ENCODE measurements at places on chromosomes 12 and 14. TPM values are rescaled to one million over a fixed set of nuclear protein-coding genes. Genes with fewer than 3 reads are reported as not detected.

GRCh38 chr12:22066310-22066709 is 20.3 kb downstream of the CMAS start:
- no peak overlapping the region for H3K4me3 ChIP-seq
- no peak overlapping the region for H3K27ac ChIP-seq
- H3K27me3 ChIP-seq: no peaks in the 10 kb centered on the region
- no peak for DNase-seq
- no peaks in the 10 kb centered on the region for H3K4me1 ChIP-seq
- peaks cover 26% of the 10 kb centered on the region for H3K36me3 ChIP-seq

ANO4 gene
- polyA plus RNA-seq: 0.14 TPM

DNA sequence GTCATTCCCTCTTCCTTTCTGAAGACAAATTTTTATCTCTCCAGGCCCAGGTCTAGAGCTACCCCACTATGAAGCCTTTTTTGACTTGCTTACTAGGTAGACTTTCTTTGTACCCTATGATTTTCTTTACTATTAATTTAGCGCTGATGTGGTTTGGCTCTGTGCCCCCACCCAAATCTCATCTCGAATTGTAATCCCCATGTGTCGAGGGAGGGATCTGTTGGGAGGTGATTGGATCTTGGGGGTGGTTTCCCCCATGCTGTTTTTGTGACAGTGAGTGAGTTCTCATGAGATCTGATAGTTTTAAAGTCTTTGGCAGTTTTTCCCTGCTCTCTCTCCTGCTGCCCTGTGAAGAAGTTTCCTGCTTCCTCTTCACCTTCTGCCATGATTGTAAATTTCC is 118.1 kb downstream of the SLC38A1 start:
- DNase-seq: no peak
- no peak overlapping the region for H3K4me3 ChIP-seq
- no peaks in the 10 kb centered on the region for H3K27me3 ChIP-seq
- no peaks in the 10 kb centered on the region for H3K4me1 ChIP-seq
- no peak overlapping the region for H3K27ac ChIP-seq

DNA sequence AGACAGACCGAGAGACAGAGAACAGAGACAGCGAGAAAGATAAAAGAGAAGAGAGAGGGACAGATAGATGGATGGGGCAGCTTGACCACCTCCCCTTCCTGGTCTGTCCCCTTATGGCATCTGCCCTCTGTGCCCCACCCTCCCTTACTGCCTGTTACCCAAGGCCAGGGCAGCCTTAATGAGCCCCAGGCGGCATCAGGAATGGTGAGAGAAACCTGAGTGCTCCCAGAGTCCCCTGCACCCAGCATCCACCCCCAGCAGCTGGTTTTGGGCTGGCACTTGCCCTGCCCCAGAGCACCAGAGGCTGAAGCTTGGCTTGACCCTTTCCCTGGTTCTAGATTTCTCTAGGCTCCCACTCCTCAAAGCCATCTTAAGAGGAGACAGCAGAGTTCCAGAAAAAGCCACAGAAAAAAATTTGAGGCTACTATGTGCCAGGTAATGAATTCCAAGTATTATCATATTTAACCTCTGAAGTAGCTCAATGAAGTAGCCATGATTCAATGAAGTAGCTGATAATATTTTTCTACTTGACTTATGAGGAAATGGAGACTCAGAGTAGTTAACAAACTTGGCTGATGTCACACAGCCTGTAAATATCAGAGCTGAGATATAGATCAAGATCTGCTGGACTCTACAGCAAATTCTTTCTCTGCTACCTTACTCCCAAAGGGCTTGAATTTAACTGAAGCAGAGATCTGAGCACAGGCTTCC is 2.0 kb upstream of the ZNF385A start:
- H3K4me1 ChIP-seq: no peaks in the 10 kb centered on the region
- DNase-seq: no peak
- no peak overlapping the region for H3K27ac ChIP-seq
- no peaks in the 10 kb centered on the region for H3K36me3 ChIP-seq
- H3K27me3 ChIP-seq: no peaks in the 10 kb centered on the region

- DNase-seq: no peak
- no peaks in the 10 kb centered on the region for H3K36me3 ChIP-seq
- H3K4me3 ChIP-seq: no peak overlapping the region
Observed at GRCh38 chr14:71242237-71242748, 335.0 kb downstream of the PCNX1 start.

DNA sequence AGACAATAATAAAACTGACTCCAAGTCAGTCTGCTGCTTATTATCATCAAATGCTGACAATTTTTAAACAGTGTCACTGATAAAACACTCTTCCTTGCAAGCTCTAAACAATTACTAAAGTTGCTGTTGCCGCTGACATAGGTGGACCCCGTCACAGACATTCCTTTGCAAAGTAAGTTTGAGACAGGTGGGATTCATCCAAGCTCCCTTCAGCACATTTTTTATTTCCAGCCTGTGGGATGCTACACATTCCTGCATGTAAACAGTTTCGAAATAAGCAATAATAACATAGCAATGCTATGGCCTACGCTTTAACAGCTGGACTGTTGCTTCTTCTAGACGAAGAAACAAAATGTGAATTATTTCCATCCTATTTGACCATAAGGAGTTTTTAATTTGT is 85.4 kb upstream of the HIF1A start:
- no peak overlapping the region for H3K27ac ChIP-seq
- no peaks in the 10 kb centered on the region for H3K36me3 ChIP-seq
- H3K27me3 ChIP-seq: no peaks in the 10 kb centered on the region
- H3K4me1 ChIP-seq: no peaks in the 10 kb centered on the region
- DNase-seq: no peak
- H3K4me3 ChIP-seq: no peak overlapping the region

DNA sequence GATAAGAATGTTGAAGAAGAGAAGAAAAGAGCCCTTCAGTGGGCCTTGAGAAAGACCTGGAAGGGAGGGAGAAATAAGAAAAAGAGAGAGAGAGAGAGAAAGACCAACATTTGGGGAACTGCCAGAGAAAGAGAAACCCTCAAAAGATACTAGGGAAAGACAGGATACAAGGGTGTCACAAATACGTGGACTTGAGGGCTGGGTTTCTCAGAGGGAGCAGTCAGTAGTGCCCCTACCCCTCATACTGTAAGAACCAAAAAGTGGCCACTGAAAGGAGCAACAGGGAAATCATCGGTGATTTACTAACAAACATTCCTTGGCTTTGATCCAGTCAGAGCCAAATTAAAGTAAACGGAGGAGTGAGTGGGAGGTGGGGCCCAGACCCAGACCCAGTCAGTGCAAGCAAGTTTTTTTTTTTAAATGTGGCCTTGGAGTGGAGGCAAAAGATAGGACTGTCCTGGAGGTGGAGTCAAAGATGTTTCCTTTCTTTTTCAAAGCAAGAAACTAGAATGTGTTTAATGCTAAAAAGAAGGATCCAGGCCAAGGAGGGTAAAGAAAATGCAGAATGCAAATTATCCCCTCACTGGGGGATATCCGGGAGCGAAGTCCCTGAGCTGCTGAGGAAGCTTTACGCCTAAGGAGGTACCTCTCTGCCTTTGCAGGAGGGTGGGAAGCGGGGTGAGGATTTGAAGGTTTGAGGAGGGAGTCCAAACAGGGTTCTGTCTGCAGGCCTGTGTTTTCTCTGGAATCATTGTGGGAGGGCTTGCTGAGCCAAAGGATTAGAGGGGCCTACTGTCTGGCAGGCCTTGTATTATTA is 143.5 kb upstream of the AMIGO2 start:
- no peaks in the 10 kb centered on the region for H3K27me3 ChIP-seq
- H3K4me1 ChIP-seq: peaks cover 25% of the 10 kb centered on the region
- peak overlapping the region; percentile 17 for H3K4me3 ChIP-seq
- DNase-seq: no peak

GRCh38 chr12:111143271-111143670 is 222.9 kb upstream of the MYL2 start:
- no peaks in the 10 kb centered on the region for H3K36me3 ChIP-seq
- no peak for DNase-seq
- H3K4me1 ChIP-seq: no peaks in the 10 kb centered on the region
- no peak overlapping the region for H3K27ac ChIP-seq
- no peaks in the 10 kb centered on the region for H3K27me3 ChIP-seq

- H3K4me3 ChIP-seq: no peak overlapping the region
- H3K36me3 ChIP-seq: peaks cover 14% of the 10 kb centered on the region
- H3K27me3 ChIP-seq: no peaks in the 10 kb centered on the region
- H3K27ac ChIP-seq: no peak overlapping the region
- no peak for DNase-seq
Observed at GRCh38 chr14:74904635-74905503, 18.2 kb downstream of the RPS6KL1 start.

FOXG1 gene
- polyA plus RNA-seq: not detected

ALX1 gene
- not detected for polyA plus RNA-seq

DNA sequence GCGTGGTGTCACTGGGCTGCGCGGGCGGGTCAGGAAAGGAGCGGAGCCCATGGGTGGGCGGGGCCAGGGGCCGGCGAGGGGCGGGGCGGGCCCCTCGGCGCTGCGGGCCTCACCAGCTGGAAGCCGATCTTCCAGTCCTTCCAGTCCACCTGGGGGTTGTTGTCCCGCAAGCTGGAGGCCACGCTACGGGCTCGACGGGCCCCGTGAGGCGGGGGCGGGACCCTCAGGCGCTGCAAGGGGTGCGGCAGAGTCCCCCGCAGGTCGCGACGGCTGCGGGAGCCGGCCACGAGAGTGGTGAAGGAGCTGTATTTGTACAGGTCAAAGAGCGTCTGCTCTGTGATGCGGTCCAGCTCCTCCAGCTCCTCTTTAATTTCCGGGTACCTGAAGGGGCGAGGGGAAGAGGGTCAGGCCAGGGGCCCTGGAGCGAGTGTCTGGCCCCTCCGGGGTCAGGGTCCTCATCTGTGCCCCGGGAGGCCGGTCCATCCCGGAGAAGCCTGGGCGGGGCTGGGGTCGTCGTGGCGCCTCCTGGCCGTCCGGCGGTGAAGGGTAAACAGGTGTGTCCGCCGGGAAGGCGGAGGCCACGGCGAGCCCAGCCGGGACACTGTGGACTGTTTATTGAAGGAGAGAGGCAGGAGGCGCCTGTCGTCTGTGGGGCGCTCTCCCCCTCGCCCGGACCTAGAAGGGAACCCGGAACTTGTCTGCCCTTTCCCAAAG is 11.9 kb downstream of the SCNN1A start:
- peak overlapping the region; percentile 41 for H3K4me3 ChIP-seq
- H3K36me3 ChIP-seq: no peaks in the 10 kb centered on the region
- no peaks in the 10 kb centered on the region for H3K4me1 ChIP-seq
- H3K27ac ChIP-seq: peak overlapping the region; percentile 97
- H3K27me3 ChIP-seq: no peaks in the 10 kb centered on the region

GRCh38 chr12:100141666-100141997 is 1.0 kb downstream of the BLTP3B start:
- peak overlapping the region; percentile 86 for H3K27ac ChIP-seq
- H3K36me3 ChIP-seq: no peaks in the 10 kb centered on the region
- no peaks in the 10 kb centered on the region for H3K27me3 ChIP-seq
- DNase-seq: no peak

- no peaks in the 10 kb centered on the region for H3K27me3 ChIP-seq
- DNase-seq: no peak
- no peak overlapping the region for H3K27ac ChIP-seq
- H3K4me1 ChIP-seq: no peaks in the 10 kb centered on the region
- H3K4me3 ChIP-seq: no peak overlapping the region
- H3K36me3 ChIP-seq: no peaks in the 10 kb centered on the region
Observed at GRCh38 chr12:25995906-25996305, 37.4 kb downstream of the RASSF8 start.

DNA sequence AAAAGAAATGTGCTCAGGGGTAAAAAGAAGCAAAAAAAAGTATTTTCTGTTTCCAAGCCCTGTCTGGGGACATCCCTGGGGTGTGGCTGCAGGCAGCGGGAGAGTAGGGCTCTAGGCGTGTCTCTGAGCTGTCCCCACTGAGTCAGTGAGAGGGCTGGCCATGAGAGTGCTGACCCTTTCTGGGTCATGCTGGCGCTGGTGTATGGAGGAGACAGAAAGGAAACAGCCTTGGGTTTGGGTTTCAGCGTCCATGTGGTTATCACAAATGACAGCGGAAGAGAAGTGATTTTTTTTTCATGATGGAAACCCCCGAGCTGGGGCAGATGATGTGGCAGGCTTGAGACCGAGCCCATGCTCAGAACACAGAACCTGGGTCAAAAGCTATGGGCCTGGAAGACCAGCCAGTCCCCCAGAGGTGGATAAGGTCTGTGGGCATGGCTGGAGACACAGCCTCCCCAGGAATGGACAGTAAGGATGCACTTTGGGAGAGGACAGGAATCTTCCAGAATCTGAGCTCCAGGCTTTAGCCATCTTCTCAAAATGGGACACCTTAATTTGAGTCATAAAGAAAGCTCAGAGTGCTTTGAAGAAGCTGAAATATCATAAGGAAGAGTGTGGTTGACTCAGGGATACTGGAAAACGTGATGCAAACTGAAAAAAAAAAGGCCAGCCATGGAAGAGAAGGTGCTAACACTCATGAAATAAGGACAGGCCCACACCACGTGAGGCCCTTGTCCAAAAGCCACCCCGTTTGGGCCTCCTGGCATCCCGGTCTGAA is 36.2 kb downstream of the SYNE3 start:
- H3K36me3 ChIP-seq: no peaks in the 10 kb centered on the region
- H3K27ac ChIP-seq: no peak overlapping the region
- H3K4me1 ChIP-seq: peaks cover 5% of the 10 kb centered on the region
- DNase-seq: peak; percentile 14

GRCh38 chr12:11746024-11746771 is 96.7 kb downstream of the ETV6 start:
- H3K27ac ChIP-seq: peak overlapping the region; percentile 42
- no peaks in the 10 kb centered on the region for H3K27me3 ChIP-seq
- no peak overlapping the region for H3K4me3 ChIP-seq
- H3K4me1 ChIP-seq: peaks cover 17% of the 10 kb centered on the region

PSMC6 gene
- polyA plus RNA-seq: 53.6 TPM

AGAP2 gene
- polyA plus RNA-seq: 3.0 TPM

- H3K27ac ChIP-seq: no peak overlapping the region
- no peaks in the 10 kb centered on the region for H3K27me3 ChIP-seq
- DNase-seq: no peak
- H3K4me3 ChIP-seq: no peak overlapping the region
- no peaks in the 10 kb centered on the region for H3K36me3 ChIP-seq
Observed at GRCh38 chr12:75260316-75260715, 50.7 kb upstream of the KCNC2 start.

GRCh38 chr12:102950107-102950949 is 7.1 kb upstream of the ASCL1 start:
- H3K27me3 ChIP-seq: no peaks in the 10 kb centered on the region
- no peak overlapping the region for H3K4me3 ChIP-seq
- H3K27ac ChIP-seq: no peak overlapping the region
- no peaks in the 10 kb centered on the region for H3K4me1 ChIP-seq

FSCB gene
- not detected for polyA plus RNA-seq

GRCh38 chr14:44369401-44370123 is 137.5 kb downstream of the FSCB start:
- no peak overlapping the region for H3K27ac ChIP-seq
- no peak for DNase-seq
- H3K4me1 ChIP-seq: no peaks in the 10 kb centered on the region
- no peaks in the 10 kb centered on the region for H3K36me3 ChIP-seq
- H3K27me3 ChIP-seq: no peaks in the 10 kb centered on the region

- H3K27me3 ChIP-seq: no peaks in the 10 kb centered on the region
- no peaks in the 10 kb centered on the region for H3K4me1 ChIP-seq
- no peak overlapping the region for H3K4me3 ChIP-seq
- no peak overlapping the region for H3K27ac ChIP-seq
- DNase-seq: no peak
Observed at GRCh38 chr12:122590990-122591389, 63.9 kb downstream of the KNTC1 start.

- DNase-seq: no peak
- no peaks in the 10 kb centered on the region for H3K4me1 ChIP-seq
- no peak overlapping the region for H3K4me3 ChIP-seq
- no peaks in the 10 kb centered on the region for H3K27me3 ChIP-seq
- H3K36me3 ChIP-seq: no peaks in the 10 kb centered on the region
Observed at GRCh38 chr14:58280954-58281787, 17.2 kb upstream of the ARID4A start.

NEUROD4 gene
- polyA plus RNA-seq: not detected

AKAP6 gene
- 0.34 TPM for polyA plus RNA-seq

HOXC9 gene
- polyA plus RNA-seq: 0.26 TPM

Measured in pancreas (tissue), 10 donors.